ENCODE measurements at places on chromosomes 7 and 10.

DNA sequence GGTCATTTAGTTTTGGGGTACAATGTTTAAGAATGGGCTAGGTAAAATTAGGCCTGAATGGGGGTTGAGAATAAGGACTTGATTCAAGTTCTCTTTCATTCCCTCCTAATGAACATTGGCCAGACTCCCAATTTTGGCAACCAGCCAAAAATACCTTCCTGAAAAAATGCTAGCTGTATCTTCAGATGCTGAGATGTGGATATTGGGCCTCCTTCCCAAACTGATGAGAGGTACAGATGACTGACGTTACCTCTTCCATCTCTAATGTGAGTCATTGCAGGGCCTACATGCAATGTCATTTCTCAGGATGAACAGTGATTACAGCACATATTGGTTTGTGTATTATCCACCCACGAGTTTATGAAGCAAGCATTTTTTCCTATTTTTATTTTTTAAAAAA is 151.6 kb downstream of the SND1 start:
- DNase-seq = no peak

DNA sequence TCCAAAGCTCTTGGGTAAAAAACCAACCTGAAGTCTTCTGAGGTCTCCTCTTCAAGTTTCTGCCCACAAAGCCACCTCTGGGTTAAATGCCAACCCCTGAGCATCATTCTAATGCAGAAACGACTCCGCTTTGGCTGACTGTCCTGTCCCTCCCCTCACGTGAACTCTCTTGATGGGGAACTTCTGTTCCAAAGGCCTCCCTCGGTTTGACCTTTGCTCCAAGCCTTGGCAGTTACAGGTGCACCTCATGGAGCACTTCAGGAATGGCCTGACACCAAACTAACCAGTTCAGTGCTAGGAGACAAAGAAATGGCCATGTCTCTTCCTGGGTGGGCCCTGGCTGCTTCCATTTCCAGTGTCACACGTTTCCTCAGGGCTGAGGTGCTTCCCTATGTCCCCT is 20.0 kb downstream of the CAMK2G start:
- DNase-seq = no peak

DNA sequence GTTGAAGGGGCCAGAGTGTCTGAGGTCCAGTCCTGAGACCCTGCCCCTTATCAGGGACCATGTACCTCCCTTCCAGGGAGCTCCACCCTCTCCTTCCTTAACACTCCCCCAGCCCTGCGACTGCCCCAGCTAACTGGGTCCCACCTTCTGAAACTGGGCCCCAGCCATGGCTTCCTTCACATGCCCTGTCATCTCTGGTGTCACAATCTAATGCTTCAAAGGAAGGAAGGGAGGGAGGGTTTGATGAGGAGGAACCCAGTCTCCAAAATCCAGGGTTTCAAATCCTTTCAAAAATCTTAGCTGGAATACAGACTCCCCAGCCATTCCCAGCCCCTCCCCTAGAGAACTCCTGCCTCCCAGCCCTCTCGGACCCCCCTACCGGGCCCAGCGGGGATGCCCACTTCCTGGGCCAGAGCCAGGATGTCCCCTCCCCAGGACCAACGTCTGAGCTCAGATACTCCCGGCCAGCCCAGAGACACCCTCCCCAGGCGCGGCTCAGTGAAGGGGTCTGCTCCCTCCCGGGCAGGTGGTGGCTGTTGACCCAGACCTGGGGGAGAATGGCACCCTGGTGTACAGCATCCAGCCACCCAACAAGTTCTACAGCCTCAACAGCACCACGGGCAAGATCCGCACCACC is 18.0 kb downstream of the C10orf105 start:
- no peak for DNase-seq

- no peak for DNase-seq
Measured at GRCh38 chr10:22693371-22693784, 21.0 kb downstream of the PIP4K2A start.

- no peak for DNase-seq
Measured at GRCh38 chr7:132171130-132171576, 405.1 kb downstream of the PLXNA4 start.

- no peak for DNase-seq
Measured at GRCh38 chr7:116100626-116101025, 70.1 kb upstream of the TFEC start.

GRCh38 chr10:60461688-60462087 is 72.0 kb upstream of the ANK3 start:
- DNase-seq = no peak

DNA sequence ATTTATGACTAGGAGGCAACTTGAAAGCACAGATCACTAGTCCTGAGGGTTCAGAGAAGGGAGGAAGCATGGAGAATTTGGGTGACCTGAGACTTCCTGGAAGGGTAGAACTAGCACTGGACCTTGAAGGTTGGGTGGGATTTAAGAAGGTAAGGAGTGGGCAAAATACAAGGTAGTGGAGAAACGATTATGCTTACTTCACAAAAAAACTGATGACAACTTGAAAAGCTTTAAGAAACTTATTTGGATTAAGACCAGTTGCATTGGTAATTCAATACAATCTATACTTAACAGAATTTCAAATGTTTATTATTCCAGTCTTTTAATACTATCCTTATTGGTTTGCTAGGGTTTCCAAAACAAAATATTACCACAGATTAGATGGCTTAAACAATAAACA is 198.6 kb upstream of the MDFIC start:
- no peak for DNase-seq

DNA sequence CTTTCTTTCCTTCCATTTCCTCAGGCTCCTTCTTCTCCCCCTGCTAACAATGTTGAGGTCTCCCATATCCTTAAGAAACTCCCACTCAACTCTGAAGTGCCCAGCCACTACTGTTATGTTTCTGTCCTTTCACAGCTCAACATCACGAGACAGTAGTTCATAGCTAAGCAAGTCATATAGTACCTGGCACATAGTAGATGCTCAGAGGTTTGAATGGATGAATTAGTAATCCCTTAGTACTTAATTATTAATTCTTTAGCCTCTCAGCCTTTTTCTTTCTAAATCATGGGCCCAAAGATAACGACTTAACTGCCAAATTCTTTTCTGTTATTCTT is 22.6 kb downstream of the CSGALNACT2 start:
- no peak for DNase-seq

- DNase-seq = no peak
Measured at GRCh38 chr7:108118959-108119358, 11.2 kb downstream of the LAMB4 start.

DNA sequence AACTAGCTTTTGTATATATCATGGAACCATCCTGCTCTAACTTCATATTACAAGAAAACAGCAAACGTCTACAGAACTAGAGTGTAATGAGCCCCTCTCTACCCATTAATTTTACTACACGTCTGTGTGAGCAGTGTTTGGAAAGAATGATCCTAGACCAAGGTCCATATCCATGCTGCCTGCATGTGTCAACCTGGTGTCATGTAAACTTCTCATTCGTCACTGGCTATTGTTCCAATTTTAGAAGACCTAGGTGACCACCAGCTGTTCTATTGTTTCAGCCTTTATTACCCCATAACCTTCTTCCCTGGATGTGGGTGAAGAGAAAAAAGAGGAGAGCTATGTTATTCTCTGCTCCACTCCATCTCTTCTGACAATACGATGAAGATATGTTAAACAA is 77.1 kb downstream of the CREM start:
- DNase-seq = no peak

DNA sequence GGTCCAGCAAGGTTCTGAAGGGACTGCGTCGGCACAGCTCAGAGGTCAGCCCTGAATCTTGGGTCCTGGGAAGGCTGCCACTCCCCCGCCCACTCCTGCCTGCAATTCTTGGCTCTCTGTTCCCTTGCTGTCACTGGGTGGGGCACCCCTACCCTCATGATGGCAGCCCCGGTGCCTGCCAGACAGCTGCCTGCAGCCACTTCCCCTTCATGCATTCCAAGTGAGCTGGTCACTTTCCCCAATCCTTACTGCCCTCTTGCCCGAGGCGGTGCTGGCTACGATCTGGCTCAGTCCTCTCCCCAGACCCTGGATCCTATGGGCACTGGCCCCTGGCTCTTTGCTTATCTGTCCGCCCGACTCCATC is 14.2 kb downstream of the MYL10 start:
- DNase-seq = no peak

DNA sequence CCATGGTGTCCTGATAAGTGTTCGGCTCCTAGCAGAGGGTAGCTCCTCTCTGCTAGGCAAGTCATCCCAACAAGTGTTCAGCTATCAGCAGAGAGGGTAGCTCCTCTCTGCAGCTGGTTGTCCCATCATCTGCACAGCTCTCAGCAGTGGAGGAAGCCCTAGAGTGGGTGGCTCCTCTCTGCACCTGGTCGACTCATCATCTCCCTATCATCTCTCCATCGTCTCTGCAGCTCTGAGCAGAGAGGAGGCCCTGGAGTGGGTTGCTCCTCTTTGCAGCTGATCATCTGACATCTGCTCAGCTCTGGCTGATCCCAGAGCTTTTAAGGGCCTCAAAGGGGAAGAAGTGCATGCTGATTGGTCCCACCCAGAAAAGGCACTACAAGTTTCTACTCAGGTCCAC is 199.9 kb upstream of the KMT2E start:
- DNase-seq = no peak

DNA sequence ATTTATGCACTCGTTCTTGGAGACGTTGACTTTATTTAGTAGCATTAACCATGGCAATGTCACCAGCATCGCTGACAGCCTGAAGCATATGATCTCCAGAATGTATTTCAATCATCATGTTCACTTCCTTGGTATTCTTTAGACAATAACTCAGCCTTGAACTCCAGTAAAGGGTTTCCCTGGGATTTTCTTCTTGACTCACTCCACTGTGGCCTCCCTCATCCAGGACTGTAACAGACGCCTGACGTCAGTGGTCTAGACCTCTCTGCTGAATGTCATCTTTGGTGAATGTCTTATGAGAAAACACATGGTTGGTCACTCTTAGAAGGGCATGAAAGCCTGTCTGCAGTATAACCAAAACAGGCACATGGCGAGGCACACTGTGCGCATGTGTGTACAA is 64.4 kb downstream of the EGFR start:
- no peak for DNase-seq

Measured in ureter (tissue), 1 donor.